T1000 (cell line): ENCODE measurements at places on chromosomes 6 and 20.

GRCh38 chr6:160534050-160534696 lies 129.9 kb downstream of the LPA start:
- peak; percentile 27 for DNase-seq

DNA sequence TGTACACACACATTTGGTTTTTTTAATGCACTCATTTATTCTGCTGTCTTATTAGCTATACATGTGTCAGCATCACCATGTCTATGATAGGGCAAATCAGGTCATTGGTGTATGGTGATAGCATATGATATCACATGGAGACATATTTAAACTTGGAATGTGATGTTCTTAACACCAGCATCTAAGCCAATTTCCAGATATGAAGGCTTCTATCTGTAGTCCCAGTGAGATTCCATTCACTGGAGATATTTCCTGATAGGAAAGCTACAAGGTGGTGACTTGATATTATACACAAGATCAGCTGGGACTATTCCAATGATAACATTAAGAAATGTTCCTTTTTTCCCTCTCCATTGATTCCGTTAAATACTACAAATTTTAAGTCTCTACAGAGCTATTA lies 89.3 kb downstream of the TASP1 start:
- DNase-seq = no peak

GRCh38 chr6:119637768-119638167 lies 288.2 kb upstream of the MAN1A1 start:
- no peak for DNase-seq

DNA sequence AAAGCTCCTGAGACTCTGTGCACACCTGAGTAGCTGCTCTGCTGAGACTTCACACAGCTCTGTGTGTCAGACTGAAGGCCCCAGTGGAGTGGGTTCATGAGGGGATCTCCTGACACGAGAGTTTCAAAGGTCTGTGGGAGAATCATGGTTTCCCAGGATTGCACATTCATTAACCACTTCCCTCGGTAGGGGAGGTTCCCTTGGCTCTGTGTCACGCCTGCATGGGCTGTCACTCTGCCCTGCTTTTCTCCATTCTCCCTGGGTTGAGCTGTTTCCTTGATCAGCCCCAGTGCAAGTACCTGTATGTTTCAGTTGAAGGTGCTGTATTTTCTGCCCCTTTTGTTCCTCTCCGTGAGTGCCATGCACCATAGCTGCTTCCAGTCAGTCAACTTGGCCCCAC lies 236.9 kb downstream of the EPM2A start:
- no peak for DNase-seq

- peak; percentile 74 for DNase-seq
Measured at GRCh38 chr6:151323791-151324487, 67.4 kb downstream of the ZBTB2 start.

GRCh38 chr20:41009946-41010345 lies 18.7 kb upstream of the TOP1 start:
- no peak for DNase-seq

DNA sequence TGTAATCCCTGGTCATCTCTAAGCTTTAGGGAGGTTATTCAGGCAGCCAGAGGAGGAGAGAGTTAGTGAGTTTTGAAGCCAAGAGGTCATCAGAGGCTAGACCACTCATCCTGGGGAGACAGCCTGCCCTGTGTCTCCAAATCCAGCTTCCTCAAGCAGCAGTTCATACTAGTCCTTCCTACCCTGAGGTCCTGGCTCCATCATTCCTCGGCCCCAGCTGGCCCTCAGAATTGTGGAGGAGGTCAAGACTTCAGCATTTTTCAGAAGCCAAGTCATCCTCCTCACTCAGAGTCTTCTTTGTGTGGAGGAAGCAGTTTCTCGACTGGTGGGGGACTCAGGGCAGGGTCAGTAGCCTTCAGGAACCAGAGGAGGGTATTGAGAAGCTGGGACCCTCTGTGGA lies 12.4 kb upstream of the KIAA1755 start:
- DNase-seq = no peak

- DNase-seq = no peak
Measured at GRCh38 chr6:161482517-161482858, 208.6 kb upstream of the AGPAT4 start.

- no peak for DNase-seq
Measured at GRCh38 chr6:85920782-85921181, 278.1 kb upstream of the SYNCRIP start.

- no peak for DNase-seq
Measured at GRCh38 chr6:139871803-139872510, 497.5 kb upstream of the CITED2 start.

- DNase-seq = no peak
Measured at GRCh38 chr6:106108129-106108528, 22.0 kb downstream of the PRDM1 start.

DNA sequence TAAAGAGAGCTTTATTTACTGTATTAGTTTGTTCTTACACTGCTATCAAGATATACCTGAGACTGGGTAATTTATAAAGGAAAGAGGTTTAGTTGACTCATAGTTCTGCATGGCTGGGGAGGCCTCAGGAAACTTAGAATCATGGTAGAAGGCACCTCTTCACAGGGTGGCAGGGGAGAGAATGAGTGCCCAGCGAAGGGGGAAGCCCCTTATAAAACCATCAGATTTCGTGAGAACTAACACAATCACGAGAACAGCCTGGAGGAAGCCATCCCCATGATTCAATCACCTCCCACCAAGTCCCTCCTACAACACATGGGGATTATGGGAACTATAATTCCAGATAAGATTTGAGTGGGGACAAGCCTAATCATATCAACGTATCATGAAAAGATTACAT lies 27.2 kb downstream of the ARID1B start:
- DNase-seq = no peak

- DNase-seq = peak; percentile 63
Measured at GRCh38 chr6:42898891-42899361, 16.9 kb upstream of the PTCRA start.

DNA sequence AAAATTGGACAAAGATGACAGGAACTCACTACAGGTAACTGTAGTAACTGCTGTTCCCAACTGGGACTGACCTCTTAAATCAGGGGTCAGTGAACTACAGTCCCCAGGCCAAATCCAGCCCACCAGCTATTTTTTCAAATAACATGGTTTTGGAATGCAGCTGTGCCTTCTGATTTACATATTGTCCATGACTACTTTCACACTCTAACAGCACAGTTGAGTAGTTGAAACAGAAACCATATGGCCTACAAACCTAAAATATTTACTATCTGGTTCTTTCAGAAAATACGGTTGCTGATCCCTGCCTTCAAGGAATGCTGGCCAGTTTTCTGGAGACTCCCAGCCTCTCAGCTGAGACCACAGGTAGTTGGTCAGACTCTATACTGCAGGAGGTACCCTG lies 196.9 kb upstream of the PRND start:
- DNase-seq = no peak

- peak; percentile 38 for DNase-seq
Measured at GRCh38 chr20:2840967-2841531, 504 bp downstream of the VPS16 start.

DNA sequence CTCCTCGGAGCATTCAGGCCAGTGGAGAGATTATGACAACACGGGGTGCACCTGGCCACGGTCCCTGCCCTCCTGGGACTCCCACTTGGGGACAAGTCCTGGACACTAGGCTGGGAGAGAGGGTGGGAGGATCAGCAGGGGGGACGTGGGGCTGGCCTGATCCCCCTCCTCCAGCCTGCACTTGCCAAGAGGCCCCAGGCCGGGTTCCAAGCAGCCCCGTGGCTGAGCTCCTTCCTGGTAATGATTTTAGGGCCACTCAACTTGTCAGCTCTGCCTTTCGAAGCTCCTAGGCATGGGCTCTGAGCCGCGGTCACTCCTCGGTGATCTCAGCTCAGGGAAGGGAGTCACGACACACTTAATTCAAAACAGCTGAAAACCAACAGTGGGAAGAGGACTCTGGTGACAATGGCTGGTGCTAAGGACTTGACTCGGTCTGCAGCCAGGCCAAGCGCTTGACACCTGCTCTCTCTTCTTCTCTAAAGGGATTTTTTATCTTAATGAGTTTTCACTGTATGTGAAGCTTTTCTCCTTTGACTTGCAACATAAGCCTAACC lies 161.7 kb downstream of the BMP7 start:
- no peak for DNase-seq

DNA sequence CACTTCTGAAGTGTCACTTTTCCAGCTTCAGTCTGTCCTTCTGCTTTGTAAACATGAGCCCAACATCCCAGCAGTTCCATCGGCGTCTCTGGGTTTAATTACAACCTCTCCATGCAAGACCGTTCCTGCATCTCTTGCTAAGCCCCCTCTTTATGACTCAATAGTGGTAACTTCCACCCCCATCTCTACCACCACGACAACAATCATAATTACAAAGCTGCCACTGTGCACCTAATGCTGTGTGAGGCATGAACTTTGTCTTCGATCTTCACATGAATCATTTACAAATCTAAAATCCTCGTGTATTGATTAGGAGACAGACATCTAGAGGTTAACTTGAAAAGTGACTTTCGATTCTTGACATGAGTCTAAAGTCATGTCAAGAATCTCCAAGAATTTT lies 4.9 kb upstream of the CCR6 start:
- no peak for DNase-seq

DNA sequence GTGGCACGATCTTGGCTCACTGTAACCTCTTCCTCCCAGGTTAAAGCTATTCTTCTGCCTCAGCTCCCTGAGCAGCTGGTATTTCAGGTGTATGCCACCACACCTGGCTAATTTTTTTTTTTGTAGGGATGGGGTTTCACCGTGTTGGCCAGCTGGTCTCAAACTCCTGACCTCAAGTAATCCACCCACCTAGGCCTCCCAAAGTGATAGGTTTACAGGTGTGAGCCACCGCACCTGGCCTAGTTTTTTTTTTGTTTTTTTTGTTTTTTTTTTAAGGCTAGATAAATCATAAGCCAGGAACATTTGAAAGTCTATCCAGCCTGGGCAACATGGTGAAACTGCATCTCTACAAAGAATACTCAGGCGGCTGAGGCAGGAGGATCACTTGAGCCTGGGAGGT lies 10.9 kb downstream of the RRP36 start:
- no peak for DNase-seq

- DNase-seq = no peak
Measured at GRCh38 chr20:62725596-62726268, 17.1 kb downstream of the NTSR1 start.

DNA sequence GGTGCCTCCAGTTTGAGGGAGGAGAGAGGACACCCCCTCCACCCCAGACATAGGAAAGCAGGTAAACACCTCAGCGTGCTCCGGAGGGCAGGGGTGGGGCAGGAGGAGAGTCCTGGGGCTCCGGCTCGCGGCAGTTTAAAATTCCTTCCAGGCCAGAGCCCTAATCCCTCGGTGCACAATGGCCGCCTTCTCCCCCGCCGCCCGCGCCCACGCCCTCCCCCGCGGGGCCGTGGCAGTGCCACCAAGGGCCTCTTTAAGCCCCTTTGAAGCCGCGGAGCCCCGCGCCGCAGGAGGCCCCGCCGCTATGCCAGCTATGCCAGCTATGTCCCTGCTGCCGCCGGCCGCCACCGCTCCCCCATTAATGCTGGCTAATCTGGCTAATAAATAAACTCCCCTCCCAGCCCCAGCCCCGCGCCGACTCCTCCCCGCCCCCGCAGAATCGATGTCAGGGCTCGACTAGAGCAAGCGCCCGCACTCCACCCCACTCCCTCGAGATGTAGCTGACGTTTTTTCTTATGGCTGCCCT lies 125.1 kb downstream of the MRPL14 start:
- no peak for DNase-seq

GRCh38 chr6:63941747-63942470 lies 306.3 kb downstream of the PHF3 start:
- no peak for DNase-seq

DNA sequence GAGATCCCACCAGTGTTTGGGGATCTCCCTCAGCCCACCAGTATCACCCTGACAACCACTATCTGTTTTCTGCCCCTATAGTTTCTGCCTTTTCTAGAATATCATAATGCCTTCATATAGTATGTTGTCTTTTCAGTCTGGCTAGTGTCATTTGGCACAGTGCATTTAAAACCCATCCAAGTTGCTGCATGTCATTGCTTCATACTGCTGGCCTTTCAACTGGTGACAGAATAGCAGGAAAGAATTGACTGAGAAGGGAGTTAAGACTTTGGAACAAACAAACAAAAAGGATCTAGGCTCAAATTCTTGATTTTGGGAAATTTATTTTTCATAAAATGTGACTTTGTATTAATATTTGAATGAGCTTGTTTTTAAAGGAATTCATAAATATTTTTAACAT lies 4.5 kb downstream of the LMBRD1 start:
- DNase-seq = no peak

- DNase-seq = no peak
Measured at GRCh38 chr20:2296524-2297356, 939 bp downstream of the TGM3 start.
